ENCODE measurements at places on chromosomes 3 and 15. TPM values are rescaled to one million over a fixed set of nuclear protein-coding genes. Genes with fewer than 3 reads are reported as not detected.

Gene TEX9
- 12.5 TPM for total RNA-seq

Gene SEMA3G
- 163 TPM for total RNA-seq

Gene GUCA1C
- not detected for total RNA-seq

Gene P2RY14
- 2.7 TPM for total RNA-seq

Gene FURIN
- 86.3 TPM for total RNA-seq

Gene GOLGA8S
- total RNA-seq = not detected

Gene SOX2
- 2.0 TPM for total RNA-seq

Gene C3orf85
- not detected for total RNA-seq

Gene IL17RB
- not detected for total RNA-seq

Gene TUSC7
- total RNA-seq = not detected

Gene CKMT1B
- total RNA-seq = not detected

Gene FSIP1
- not detected for total RNA-seq

Gene AGBL1
- not detected for total RNA-seq

Gene MUC20
- total RNA-seq = 52.0 TPM

Gene ZNF80
- 23.7 TPM for total RNA-seq

Gene GREM1
- total RNA-seq = not detected

Data from ascending aorta (tissue), 2 donors.